ENCODE measurements at places on chromosomes 1 and 21.

DNA sequence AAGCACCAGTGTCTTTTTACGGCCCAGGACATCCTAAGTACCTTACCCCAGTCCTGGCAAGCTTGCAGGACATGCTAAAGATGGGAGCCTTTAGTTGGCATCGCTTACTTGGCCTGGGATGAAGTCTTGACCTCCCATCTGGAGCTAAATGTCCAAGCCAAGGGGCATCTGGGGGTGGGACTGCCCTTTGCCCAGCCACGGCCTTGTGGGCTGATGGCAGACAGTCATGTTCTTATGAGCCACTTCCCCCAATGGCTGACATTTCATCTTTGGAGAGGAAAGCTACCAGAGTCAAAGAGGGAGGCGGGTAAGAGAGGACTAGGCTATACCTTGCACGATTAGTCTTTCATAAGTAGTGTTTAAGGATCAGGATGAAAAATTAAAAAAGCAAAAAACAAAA, 32.2 kb downstream of the OPTC start:
- no peak for DNase-seq

DNA sequence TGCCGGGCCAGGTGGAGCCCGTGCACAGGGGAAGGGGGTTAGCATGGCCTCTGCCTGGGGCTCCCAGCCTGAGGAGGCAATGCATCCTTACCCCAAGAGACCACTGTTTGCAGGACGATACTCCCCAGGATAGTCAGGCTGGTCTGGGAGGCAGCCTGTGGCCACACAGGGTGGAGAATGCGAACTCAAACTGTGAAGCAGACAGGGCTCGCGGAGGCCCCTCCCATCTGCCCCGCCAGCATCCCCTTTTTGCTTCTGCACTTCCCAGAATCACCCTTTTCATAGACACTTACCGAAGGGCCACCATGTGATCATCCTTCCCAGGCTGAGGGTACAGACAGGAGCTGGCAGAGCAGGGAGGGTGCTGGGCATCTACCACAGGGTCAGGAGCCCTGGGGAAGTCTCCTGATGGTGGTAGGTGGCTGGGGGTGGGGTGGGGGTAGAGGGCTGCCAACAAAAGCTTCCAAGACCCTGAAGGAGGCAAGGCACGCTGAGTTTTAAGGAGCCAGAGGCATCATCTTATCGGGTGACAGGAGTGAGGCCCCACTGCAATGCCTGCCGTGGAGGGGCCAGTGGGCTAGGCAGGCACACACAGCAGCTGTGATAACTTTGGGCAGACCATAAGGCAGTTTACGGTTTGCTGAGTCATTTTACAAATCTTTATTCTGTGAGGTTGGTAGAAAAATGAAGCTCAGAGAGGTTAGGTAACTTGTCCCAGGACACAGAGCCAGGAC, 31.3 kb upstream of the BTG2 start:
- DNase-seq = no peak

DNA sequence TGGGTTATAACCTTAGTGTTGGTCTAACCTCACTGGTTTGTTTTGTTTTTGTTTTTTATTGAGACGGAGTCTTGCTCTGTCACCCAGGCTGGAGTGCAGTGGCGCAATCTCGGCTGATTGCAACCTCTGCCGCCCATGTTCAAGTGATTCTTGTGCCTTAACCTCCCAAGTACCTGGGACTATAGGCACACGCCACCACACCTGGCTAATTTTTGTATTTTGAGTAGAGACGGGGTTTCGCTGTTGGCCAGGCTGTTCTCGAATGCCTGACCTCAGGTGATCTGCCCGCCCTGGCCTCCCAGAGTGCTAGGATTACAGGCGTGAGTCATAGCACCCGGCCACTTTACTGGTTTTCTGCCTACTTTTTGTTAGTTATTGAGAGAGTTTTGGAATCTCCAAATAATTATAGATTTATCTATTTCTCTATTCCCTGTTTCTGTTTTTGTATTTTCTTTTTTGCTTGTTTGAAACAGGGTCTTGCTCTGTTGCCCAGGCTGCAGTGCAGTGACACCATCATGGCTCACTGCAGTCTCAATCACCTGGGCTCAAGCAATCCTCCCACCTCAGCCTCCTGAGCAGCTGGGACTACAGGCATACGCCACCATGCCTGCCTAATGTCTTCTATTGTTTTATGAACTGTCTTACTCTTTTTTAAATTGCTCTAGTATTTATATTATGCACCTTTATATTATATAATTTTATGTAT, 21.4 kb downstream of the SMG7 start:
- DNase-seq = no peak

- DNase-seq = no peak
Observed at GRCh38 chr21:38121888-38122720, 134.7 kb upstream of the KCNJ15 start.

DNA sequence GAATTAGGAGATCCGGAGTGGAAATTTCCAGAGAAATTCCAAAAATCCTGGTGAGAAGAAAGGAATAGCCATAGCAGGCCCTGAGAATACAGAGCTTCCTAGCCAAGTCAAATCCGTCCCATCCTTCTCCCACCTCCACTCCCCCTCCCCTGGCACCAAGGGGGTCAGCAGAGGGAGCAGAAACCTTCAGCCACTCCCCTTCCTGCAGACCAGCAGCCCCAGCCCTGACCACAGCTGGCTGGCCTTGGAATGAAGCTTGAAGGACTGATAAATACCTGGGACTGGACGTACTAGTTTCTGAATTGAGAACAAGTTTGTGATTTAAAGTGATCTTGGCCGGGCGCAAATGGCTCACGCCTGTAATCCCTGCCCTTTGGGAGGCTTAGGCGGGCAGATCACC, 13.8 kb upstream of the RIPPLY3 start:
- no peak for DNase-seq

GRCh38 chr1:64228167-64228957, 24.9 kb downstream of the UBE2U start:
- DNase-seq = no peak

DNA sequence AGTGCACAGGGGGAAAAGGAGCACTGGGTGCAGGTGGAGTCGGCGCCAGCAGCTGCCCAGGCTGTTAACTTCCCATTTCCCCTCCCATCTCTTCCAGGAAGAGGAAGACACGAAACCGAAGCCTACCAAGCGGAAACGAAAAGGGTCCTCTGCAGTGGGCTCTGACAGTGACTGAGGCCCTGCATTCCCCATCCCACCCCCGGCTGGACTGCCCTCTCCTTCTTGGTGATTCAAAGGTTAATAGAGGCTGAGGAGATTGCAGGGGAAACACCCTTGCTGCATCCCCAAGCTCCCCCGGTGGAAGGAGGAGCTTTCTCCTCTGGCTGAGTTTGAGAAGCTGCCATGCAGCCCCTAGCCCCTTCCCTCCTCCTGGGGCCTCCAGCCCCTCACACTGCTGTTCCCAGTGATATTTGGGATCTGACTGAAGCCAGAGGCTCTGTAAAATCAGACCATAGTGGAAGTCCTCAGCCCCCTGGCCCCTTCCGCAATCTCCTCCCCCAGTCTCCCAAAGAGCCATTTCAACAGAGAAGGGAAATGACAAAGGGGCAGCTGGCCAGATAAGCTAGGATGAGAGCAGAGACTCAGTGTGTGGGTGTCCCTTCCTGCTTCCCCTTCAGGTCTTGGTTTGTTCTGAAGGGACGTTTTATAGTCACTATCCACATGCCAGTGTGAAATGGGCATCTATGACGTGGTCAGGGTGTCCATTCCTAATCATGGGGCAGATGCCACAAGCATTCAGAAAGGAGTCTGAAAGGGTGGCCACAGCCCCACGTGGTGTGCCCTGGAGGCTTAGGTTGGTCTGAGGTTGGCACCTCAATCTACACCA, 1.9 kb upstream of the SLC27A3 start:
- no peak for DNase-seq

- DNase-seq = no peak
Observed at GRCh38 chr1:229425564-229426159, 8.2 kb downstream of the ACTA1 start.

DNA sequence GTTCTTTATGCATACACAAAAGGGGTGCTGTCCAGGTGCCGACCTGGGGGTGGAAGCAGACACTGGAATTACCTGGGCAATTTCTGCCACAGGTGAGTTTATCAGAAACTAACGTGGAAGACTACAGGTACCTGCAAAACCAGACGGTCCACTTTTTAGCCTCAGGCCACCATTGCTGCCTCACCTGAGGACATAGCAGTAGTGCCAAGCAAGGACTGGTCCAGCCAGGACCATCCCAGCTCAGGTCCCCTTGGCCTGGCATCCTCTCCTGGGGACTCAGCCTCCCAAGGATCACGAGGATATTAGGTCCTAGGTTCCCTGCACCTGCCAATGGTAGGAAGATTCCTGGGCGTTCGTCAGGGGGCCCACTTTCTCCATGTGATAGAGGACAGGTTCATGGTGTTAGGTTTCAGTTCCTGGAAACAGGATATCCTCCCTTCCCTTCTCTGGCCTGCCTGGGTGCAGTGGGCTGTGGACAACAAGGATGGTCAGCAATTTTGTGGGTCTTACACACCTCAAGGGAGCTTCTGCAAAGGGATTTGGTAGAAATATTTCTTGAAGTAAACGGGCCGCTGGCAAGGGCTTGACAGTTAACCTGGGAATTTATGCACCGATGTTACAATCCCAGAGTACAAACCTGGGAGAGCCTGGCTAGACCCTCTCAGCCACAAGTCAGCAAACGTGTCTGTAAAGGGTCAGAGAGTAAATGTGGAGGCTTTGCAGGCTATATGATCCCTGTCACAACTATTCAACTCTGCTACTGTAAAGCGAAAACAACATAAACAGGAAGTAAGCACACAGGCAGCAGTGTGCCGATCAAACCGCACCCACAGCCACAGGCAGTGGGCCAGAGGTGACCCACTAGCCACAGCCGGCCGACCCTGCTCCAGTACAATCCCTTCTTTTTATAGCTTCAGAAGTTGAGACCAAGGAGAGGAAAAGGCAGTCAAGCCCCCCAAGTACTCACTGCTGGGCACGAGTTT, 71.4 kb upstream of the RAB4A start:
- DNase-seq = peak; percentile 70

- no peak for DNase-seq
Observed at GRCh38 chr1:24385160-24385940, 28.2 kb downstream of the STPG1 start.

DNA sequence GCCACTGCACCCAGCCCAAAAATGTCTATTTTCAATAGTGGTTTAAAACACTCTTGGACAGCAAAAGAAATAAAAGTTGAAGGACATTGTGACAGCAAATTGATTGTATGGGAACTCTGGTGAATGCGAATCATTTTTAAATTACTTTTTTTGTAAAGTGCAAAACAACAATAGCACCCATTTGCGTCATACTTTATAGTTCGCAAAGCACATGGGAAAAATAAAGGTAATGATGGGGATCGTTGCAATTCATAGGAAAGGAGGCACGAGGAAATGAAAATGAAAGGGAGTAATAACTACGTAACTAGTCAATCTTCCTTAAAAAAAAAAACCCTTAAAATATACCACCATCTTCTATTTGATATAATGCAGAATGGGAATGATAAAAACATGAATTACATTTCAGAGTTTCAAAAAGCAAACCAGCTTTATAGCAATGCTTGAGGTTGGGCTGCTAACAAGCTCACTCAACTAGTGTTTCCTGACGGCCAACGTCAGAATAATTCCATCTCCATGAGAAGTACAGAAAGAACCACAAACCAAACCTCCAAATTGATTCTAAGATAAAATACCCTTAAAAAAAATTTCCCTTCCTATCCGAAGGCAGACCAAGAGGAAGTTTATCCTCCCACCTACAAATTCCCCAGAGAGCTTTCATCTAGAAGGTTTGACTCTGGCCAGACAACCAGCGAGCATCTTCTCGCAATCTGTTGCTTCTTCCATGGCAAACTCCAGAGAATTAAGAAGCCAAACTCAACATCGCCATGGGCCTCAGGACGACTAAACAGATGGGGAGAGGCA, at the start of gene EDARADD:
TSS of gene EDARADD (plus strand) at position 606 of the 801 bp plus-strand sequence. CDS start at position 765, 159 bp downstream.
- DNase-seq = peak; percentile 47

DNA sequence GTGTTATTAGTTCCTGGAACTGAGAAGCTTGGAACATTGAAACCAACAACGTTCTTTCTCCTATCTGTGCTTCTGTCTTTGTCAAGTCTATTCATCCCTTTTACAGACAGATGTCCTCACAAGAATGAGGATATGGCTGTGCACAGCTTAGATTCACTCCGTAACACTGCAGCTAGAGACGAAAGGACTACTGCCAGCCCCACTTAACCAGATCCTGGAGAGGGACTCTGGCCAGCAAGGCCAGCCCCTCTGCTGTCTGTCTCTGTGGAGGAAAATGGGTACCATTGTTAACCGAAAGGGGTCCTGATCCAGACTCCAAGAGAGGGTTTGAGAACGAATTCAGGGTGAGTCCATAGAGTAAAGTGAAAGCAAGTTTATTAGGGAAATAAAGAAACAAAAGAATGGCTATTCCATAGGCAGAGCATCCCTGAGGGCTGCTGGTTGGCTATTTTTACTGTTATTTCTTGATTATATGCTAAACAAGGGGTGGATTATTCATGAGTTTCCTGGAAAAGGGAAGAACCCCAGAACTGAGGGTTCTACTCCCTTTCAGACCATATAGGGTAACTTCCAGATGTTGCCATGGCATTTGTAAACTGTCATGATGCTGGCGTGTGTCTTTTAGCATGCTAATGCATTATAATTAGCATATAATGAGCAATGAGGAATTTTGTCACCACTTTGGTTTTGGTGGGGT, 17.4 kb upstream of the USP24 start:
- DNase-seq = no peak

DNA sequence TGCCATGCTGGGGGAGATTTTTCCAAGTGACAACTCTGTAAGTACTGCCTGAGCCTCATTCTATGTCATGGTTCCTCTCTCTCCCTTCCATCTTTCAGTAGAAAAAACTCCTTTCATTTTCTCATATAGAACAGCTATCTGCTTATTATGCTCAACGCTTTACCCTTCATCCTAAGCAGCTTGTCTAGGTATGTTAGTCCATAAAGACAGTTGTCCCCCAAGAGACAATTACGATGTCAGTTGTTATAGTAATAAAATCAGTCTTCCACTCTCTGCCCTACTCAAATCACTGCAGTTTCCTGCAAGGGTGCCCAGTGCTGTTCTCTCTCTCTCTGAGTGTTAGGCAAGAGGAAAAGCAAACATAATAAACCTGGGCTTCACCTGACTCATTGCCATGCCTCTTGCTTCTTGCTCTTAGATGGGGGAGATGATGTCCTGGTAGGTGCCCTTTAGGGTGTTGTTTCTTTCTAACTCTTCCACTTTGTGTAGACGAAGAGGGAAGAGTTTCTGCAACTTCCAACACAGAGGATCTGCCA, 59.4 kb downstream of the PAPPA2 start:
- DNase-seq = no peak

Measured in T47D (cell line).